Brain (organoid and tissue), 16 donors: ENCODE measurements at places on chromosomes 5 and 9.

DNA sequence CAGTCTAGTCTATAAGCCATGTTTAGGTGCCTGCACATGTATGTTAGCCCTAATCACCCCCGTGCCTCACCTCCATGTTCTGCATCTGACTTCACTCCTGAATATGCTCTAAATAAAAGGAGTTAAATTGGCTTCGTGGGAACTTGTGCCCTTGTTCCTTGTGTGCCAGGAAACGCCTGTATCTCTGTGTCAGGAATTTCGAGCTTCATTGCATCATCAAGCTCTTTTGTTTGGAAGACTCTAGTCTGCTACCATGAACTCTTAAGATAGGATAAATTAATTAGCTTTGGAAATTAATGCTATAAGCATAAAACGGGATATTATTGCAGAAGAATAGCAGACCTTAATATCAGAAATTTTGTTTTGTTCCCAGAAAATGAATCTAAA is 99.2 kb downstream of the ADCY2 start:
- no peak for DNase-seq

GRCh38 chr5:31860278-31860677 is 221.3 kb downstream of the PDZD2 start:
- no peak for DNase-seq

- peak; percentile 46 for DNase-seq
Observed at GRCh38 chr9:37931592-37931991, 27.7 kb upstream of the SLC25A51 start.

GRCh38 chr9:99509065-99509745 is 287.1 kb downstream of the SEC61B start:
- DNase-seq: no peak

DNA sequence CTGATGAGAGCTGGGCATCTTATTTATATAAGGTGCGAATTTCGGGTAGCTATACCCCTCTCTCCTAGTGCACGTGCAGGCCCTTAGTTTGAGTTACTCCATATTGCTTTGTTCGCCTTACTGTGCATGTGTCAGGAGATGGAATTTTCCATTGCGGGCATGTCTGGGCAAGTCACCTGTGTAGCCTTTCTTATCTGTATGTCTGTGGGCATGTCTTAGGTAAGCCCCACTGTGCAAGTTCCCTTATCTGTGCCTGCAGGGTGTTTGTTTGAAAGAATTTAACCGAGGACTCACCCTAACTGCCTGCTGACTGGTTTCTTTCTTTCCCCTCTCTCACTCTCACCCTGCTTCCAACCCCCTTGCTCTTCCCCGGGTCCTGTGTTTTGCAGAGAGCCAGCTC is 140.7 kb upstream of the RANBP3L start:
- no peak for DNase-seq

DNA sequence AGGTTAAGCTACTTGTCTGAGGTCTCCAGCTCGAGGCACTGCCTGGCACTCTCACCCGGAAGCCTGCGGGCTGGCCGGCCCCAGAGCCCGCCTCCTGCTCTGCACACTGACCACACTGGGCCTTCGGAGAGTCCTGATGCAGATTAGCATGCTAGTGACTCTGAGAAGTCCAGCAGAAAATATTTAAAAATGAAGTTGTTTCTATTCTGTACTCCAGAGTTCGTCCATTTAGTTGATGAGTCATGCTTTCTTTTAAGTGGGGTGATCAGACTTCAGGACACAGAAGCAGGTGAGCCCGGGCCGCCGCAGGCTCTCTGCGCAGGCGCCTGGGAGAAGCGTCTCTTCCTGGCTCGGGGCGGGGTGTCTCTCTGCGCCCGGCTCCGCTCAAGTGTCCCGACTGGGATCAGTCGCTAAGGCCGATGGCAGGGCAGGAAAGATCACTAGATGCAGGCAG is 32.5 kb downstream of the FAM240B start:
- no peak for DNase-seq
